ENCODE measurements at places on chromosomes 2 and 18. TPM values are rescaled to one million over a fixed set of nuclear protein-coding genes. Genes with fewer than 3 reads are reported as not detected.
A peak's percentile ranks its signal among the peaks of the same experiment; 100 is the strongest.

The R3HDM1 gene
- polyA plus RNA-seq: 23.5 TPM

DNA sequence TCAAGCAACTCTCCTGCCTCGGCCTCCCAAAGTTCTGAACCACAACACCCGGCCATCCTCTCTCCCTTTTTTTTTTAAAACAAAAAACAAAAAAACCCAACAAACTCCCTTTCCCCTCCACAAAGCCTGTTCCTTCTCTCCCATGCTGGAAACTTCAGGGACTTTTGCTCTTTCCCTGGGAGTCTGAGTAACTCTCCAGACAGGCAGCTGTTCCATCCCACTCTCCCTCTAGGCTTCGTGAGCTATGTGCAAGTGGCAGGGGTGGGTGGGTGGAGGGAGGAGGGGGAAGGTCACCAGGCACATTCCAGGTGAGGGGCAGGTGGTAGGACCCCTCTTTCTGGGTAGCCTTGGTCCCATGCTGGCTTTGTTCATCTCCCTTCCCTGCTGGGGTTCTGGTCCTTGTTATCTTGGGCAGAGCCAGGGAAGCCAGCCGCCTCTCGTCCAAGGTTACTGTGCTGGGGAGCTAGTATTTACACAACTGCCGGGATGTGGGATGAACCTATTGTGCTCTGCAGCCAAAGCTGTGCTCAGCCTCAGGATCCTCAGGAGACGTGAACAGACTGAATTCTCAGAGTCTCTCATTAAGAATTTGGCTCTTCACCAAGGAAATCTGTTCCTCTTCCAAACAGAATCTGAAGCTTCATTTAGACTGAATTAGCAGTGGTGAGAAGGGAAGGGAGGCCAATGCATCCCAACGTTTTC is 106.9 kb downstream of the LIPG start:
- no peak overlapping the region for H3K4me3 ChIP-seq
- H3K27me3 ChIP-seq: no peaks in the 10 kb centered on the region
- H3K27ac ChIP-seq: peak overlapping the region; percentile 11
- peak; percentile 64 for DNase-seq

The PLCL1 gene
- polyA plus RNA-seq: 3.3 TPM

The ASPRV1 gene
- 1.5 TPM for polyA plus RNA-seq

- H3K27ac ChIP-seq: peak overlapping the region; percentile 95
- H3K4me1 ChIP-seq: peaks cover 2% of the 10 kb centered on the region
- no peaks in the 10 kb centered on the region for H3K36me3 ChIP-seq
- H3K4me3 ChIP-seq: peak overlapping the region; percentile 81
Observed at GRCh38 chr18:21112140-21112473, 494 bp upstream of the ROCK1 start.

DNA sequence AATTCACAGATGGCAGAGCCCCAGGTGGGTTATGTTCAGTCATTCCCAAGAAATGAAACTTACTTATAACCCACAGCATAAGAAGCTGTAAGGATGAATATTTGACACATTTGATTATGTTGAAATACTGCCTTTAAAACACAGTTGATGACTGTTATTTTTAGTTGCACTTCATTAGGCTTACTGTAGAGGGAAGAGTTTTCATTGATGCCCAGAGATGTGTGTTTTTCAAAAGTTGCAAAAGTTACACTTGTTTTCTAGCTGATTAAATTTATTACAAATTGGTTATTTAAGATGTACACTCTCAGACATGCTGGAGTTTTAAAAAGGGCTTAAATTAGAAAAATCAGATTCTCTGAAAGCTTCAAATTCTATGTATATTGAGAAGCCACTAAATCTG is 506.1 kb downstream of the PARD3B start:
- H3K4me3 ChIP-seq: no peak overlapping the region
- no peak overlapping the region for H3K27ac ChIP-seq
- no peak for DNase-seq
- no peaks in the 10 kb centered on the region for H3K27me3 ChIP-seq

DNA sequence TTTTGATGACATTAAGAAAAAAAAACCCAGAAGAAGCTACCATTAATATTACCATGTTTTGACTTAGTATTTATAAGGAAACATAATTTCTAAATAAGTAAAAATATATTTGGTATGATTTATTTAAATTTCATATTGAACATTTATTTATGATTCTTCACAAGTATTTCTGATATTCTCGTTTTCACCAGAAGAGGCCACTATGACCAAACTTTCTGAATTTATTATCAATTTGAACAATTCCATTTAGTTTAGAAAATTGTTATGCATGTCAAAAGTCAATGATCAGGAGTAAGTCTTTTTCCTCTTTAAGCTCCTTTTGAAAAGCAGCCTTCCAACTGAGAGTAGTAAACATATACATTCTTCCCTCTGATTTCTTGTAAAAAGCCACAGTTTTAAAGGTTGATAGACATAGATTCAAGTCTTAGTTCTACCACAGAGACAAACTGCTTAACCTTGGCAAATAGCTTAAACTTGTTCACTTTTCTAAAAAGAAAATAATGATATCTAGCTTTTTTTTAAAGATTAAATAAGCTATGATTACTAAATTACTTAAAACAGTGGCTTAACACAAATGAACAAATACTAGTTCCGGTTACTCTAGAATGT is 329.9 kb downstream of the TRIB2 start:
- H3K27ac ChIP-seq: no peak overlapping the region
- no peaks in the 10 kb centered on the region for H3K27me3 ChIP-seq

DNA sequence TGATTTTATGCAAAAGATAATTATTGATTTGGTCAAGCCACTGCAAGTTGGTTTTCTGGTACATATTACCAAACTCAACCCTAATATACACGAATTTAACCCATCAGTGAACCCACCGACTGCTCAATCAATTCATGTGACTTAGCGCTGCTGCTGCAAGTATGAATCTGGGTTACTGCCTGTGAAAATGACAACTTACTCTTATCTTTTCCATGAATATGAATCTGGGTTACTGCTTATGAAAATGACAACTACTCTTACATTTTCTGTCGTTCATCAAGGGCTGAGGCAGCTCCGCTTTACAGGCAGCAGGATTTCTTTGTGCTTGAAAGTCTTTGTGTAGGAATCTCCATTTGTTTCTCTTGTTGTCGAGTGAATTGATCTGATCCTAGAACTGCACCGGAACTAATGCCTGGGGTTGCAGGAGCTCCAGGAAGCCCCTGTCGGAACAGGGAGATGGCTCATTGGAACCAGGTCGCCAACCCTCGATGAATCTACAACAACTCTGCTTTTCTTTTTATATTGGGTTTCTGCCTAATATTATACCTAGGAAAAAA is 22.1 kb upstream of the ALKAL2 start:
- H3K36me3 ChIP-seq: no peaks in the 10 kb centered on the region
- no peak overlapping the region for H3K27ac ChIP-seq
- H3K4me3 ChIP-seq: no peak overlapping the region
- no peaks in the 10 kb centered on the region for H3K4me1 ChIP-seq
- DNase-seq: no peak

GRCh38 chr2:125086313-125087184 is 1061.5 kb downstream of the CNTNAP5 start:
- H3K4me1 ChIP-seq: peaks cover 6% of the 10 kb centered on the region
- H3K36me3 ChIP-seq: no peaks in the 10 kb centered on the region
- DNase-seq: peak; percentile 68
- no peak overlapping the region for H3K4me3 ChIP-seq
- H3K27me3 ChIP-seq: no peaks in the 10 kb centered on the region
- H3K27ac ChIP-seq: no peak overlapping the region

GRCh38 chr18:7741640-7742039 is 174.5 kb downstream of the PTPRM start:
- no peaks in the 10 kb centered on the region for H3K4me1 ChIP-seq
- no peak overlapping the region for H3K27ac ChIP-seq
- no peak overlapping the region for H3K4me3 ChIP-seq

The LYG1 gene
- polyA plus RNA-seq: 3.1 TPM

The ANKRD30BL gene
- polyA plus RNA-seq: 0.09 TPM

The HOXD11 gene
- polyA plus RNA-seq: not detected

The LRRTM1 gene
- polyA plus RNA-seq: 3.1 TPM

DNA sequence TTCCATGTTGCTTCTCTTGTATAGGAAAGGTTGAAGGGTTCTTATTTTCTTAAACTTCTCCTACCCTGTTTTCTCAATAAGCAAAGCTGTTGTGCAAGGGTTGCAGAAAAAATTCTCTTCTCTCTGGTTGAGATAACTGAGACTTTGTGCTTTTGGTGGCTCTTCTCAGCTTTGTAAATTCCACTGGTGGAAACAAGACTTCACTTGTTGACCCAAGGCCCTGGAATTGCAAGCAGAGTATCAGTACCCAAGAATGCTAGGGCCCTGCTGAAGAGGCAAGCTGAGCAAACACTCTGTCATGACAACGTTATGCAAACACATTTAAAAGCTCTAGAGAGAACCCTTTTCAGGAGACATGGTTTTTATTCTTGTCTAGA is 294.7 kb upstream of the EPAS1 start:
- H3K36me3 ChIP-seq: peaks cover 2% of the 10 kb centered on the region
- DNase-seq: peak; percentile 24
- no peaks in the 10 kb centered on the region for H3K27me3 ChIP-seq
- H3K27ac ChIP-seq: peak overlapping the region; percentile 69

The CTAGE1 gene
- 0.10 TPM for polyA plus RNA-seq

DNA sequence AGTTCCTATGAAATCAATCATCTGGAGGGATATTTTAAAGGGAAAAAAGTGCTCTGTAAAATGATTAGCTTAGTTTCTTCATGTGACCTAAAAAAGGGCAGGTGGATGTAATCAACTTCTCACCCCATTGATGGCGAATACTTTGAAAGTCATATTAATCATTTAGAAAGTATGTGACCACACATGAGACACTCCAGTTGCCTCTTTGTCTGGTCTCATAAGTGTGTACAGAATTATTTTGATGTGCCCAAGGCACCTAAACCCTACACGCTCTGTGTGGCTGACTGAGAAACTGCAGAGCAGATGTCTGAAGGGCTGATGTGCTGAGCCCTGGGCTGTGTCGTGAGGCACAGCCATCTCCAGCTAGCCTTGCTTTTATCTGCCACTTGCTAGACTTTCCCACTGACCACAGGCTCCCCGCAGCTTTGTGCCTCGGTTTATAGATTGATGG is 26.9 kb downstream of the SGPP2 start:
- no peak overlapping the region for H3K27ac ChIP-seq
- H3K4me1 ChIP-seq: no peaks in the 10 kb centered on the region
- H3K36me3 ChIP-seq: no peaks in the 10 kb centered on the region
- H3K4me3 ChIP-seq: no peak overlapping the region
- no peak for DNase-seq

DNA sequence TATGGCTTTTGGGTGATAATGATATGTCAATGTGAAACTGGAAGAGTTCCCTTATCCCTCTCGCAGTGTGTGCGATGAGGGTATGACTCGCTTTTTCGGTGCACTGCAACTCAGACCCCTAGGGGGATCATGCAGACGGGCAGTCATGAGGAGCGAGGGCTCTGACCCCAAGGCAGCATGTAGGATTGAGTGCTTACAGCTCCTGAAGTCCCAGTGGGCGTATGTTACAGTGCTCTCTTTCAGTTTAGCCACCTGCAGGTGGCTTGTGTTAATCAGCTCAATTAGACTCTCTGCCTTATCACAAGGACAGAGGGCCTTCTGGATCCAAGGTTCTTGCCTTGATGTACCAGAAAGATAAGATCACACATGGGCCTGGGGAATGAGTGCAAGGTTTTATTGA is 1269.9 kb upstream of the GYPC start:
- H3K27ac ChIP-seq: no peak overlapping the region
- H3K4me3 ChIP-seq: no peak overlapping the region
- H3K36me3 ChIP-seq: no peaks in the 10 kb centered on the region
- no peaks in the 10 kb centered on the region for H3K27me3 ChIP-seq
- no peaks in the 10 kb centered on the region for H3K4me1 ChIP-seq
- DNase-seq: no peak

DNA sequence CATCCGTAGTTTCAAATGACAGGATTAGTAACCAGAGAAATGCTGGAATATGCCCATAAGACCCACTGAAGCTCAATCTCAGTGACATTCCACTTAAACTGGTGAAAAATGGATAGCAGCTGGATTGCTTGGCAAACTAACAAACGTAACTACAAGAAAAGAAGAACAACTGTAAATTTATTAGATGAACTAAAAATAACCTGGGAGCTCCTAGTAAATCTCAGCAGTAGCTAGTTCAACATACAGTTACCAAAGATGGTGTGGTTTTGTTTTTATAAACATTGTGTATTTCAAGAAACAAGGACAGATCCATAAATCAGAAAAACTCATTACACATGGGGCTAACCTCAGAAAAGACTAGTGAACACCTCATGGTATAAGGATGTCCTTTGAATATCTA is 531.9 kb downstream of the XIRP2 start:
- no peak overlapping the region for H3K27ac ChIP-seq
- no peaks in the 10 kb centered on the region for H3K27me3 ChIP-seq
- peaks cover 4% of the 10 kb centered on the region for H3K4me1 ChIP-seq
- H3K36me3 ChIP-seq: no peaks in the 10 kb centered on the region

DNA sequence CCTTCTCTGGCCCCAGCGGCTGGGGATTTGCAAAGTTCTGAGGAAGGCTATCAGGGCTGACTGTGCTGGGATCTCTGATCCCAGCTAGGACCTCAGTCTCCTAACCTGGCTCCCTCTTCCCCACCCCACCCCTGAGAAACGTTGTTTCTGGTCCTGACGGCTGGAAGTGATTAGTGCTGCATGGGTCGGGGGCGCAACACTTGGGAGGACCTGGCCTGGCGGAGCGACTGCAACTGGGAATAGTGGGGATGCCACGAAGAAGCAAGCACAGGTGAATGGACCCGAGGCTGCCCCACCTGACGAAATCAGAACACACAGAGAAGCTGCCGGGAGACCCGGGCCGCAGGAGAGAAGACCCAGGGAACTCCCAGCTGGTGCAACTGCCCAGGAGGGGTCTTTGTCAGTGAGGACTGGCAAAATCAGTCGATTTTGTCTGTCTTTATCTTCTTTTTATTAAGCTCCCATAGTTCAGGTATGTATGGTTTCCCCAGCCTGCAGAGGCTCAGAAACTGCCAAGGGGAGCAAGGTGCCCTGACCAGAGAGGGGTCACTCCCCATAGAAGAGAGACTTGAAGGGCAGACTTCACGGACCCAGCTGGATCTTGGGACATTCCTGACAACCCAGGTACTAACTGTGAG is 656 bp upstream of the LBX2 start:
- no peak for DNase-seq
- peaks cover 41% of the 10 kb centered on the region for H3K4me1 ChIP-seq
- H3K27ac ChIP-seq: peak overlapping the region; percentile 97
- peaks cover 54% of the 10 kb centered on the region for H3K27me3 ChIP-seq
- H3K36me3 ChIP-seq: peaks cover 9% of the 10 kb centered on the region

The GNAL gene
- polyA plus RNA-seq: 4.4 TPM

The C2orf66 gene
- 0.24 TPM for polyA plus RNA-seq

DNA sequence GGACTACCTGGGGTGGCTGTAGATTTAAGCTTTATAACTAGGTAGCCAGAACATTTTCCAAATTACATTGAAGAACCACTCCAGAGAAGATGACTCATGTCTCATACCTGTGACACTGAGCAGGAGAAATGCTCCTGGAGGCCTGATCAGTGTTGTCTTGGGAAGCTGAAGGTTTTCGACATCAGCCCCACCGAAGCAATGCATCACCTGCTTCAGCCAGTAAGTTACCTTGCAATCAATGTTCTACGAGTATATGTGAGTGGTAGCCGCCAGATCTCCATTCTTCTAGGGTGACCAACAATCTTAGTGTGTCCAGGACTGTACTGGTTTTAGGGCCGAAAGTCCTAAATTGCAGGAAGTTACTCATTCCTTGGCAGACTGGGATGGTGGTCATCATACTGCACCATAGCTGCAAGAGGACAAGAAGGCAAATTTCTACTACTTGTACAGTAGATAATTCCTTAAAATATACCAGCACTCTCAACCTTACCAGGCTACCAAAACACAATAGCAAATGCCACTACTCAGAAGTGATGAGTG is 109.3 kb upstream of the LINC00305 start:
- H3K4me1 ChIP-seq: peaks cover 17% of the 10 kb centered on the region
- H3K27me3 ChIP-seq: no peaks in the 10 kb centered on the region
- H3K36me3 ChIP-seq: no peaks in the 10 kb centered on the region
- no peak for DNase-seq

The MGAT5 gene
- 19.0 TPM for polyA plus RNA-seq

The HAAO gene
- 47.9 TPM for polyA plus RNA-seq
